ENCODE measurements at places on chromosomes 4 and X.

- DNase-seq, result no peak
Measured at GRCh38 chr4:93751411-93751810, 77.1 kb upstream of the ATOH1 start.

- no peak for DNase-seq
Measured at GRCh38 chr4:16489226-16489625, 263.0 kb upstream of the TAPT1 start.

DNA sequence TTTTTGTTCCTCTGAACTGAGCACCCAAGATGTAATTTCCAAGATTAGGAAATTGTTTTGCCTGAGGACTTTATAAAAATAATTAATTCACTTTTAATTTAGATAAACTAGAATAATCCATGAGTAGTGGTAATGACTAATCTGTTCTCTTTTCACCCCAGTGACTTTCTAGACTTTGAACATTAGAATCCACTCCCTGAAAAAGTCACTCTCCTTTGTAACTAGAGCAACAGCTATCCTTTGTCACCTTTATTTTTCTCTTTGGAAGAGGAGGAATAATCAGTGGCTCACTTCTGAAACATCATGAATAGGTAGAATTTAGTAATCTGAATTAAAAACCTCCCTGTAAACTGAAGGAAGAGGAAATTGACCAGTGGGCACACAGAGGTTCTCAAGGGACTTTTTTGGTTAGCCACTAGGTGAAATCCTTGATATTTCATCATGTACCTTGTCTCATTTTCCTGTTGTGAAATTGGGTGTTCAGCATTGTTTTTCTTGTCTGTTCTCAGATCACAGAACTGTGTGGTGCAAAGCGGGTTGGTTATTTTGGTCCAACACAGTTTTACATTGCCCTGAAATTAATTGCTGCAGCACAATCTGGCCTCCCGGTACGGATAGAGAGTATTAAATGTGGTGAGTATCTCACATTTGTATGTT lies 59.4 kb downstream of the REPS2 start:
- no peak for DNase-seq

GRCh38 chr4:3145234-3145924 lies 70.9 kb downstream of the HTT start:
- no peak for DNase-seq

DNA sequence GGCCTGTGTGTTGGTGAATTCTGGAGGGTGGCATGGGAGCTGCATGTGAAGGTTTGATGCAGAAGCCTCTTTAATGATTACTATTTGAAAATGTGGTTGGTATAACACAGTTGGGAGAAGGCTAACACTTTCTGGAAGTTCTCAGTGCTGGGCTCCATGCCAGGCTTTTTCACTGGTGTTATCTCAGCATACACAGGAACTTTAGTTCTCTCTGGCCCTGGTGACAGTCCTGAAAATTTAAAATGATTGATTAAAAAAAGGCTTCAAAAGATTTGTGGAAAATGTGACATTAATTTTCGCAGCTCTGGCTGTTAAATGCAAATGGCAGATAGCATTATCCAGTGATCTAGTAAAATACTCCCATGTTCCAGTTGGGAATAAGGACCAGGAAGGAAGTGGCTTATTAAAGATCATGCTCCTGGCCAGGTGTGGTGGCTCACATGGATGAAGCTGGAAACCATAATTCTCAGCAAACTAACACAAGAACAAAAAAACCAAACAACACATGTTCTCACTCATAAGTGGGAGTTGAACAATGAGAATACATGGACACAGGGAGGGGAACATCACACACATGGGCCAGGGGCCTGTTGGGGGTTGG lies 36.6 kb downstream of the DIPK2B start:
- DNase-seq, result no peak

GRCh38 chr4:54332542-54332941 lies 103.4 kb downstream of the PDGFRA start:
- DNase-seq, result no peak

DNA sequence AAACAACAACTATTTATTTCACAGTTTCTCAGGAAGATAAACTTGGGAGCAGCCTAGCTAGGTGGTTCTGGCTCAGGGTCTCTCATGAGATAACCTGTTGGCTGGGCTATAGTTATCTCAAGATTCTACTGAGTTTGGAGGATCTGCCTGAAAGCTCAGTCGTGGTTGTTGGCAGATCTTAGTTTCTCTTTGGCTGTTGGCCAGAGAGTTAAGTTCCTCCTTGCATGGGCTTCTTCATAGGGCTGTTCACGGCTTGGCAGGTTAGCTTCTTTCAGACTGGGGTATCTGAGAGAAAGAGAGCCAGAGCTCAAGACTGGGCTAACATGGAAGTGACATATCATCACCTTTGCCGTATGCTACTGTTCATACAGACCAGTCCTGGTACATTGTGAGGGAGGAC lies 28.7 kb downstream of the SEC24B start:
- DNase-seq, result peak; percentile 39

DNA sequence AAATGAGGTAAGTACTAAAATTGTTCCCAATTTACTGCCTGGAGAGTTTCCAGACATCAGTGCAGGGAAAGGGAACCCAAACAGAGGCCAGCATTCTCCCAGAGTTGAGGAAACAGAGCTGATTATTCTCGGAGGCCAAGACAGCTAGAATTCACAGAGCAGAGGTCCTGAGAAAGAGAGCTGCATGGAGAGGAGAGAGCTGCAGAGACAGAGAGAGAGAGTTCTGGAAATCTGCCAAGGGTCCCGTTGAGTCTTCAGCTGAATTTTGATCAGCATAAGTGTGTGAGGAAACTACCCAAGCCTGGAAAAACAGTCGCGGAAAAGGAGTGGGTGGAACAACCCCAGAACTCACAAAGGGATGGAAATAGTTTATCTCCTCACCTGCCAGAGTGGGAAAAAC lies 43.8 kb upstream of the GPR173 start:
- no peak for DNase-seq

DNA sequence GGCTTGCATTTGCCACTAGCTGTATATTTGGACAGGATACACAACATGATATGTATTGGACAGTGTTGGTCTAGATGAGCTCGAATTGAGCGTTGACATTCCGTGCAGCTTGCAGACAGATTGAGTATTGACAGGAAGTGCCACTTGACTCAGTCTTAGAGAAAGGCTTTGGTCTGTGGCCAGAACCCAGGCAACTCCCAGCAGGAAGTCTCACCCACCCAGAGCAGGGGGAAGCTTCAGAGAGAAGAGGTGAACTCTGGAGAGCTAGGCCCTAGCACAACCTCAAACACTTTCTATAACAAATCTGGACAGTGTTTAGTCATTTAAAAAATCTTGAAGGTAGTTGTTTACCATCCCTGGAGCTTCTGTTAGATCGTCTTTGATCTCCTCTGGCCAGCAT lies 280.5 kb downstream of the FBXW7 start:
- DNase-seq, result no peak

GRCh38 chr4:80036949-80037685 lies 35.9 kb downstream of the ANTXR2 start:
- DNase-seq, result no peak

- no peak for DNase-seq
Measured at GRCh38 chrX:153727123-153727931, 2.7 kb downstream of the ABCD1 start.

- no peak for DNase-seq
Measured at GRCh38 chrX:144801786-144802185, 445.5 kb upstream of the SPANXN1 start.

GRCh38 chr4:52371841-52372240 lies 287.3 kb downstream of the USP46 start:
- no peak for DNase-seq

DNA sequence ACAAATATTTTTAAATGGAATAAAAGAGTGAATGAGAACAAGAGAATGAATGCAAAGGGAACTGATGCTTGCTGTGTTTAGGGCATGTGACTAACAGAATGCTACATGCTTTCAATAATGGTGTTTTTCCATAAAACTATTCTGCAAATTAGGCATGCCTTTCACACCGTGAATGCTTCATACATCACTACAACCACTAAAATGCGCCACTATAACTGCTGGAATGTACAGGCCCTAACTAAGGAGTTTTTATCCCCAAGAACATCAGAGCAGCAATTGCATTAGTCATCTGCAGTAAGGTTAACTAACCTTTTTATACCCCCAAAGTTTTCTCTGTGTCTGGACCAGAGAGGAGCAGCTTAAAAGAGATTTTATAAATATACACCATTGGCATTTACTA lies 190.4 kb downstream of the ARAP2 start:
- no peak for DNase-seq

- DNase-seq, result no peak
Measured at GRCh38 chr4:25818876-25819275, 43.9 kb downstream of the SEL1L3 start.

GRCh38 chr4:185730849-185731608 lies 81.0 kb downstream of the SORBS2 start:
- DNase-seq, result no peak

DNA sequence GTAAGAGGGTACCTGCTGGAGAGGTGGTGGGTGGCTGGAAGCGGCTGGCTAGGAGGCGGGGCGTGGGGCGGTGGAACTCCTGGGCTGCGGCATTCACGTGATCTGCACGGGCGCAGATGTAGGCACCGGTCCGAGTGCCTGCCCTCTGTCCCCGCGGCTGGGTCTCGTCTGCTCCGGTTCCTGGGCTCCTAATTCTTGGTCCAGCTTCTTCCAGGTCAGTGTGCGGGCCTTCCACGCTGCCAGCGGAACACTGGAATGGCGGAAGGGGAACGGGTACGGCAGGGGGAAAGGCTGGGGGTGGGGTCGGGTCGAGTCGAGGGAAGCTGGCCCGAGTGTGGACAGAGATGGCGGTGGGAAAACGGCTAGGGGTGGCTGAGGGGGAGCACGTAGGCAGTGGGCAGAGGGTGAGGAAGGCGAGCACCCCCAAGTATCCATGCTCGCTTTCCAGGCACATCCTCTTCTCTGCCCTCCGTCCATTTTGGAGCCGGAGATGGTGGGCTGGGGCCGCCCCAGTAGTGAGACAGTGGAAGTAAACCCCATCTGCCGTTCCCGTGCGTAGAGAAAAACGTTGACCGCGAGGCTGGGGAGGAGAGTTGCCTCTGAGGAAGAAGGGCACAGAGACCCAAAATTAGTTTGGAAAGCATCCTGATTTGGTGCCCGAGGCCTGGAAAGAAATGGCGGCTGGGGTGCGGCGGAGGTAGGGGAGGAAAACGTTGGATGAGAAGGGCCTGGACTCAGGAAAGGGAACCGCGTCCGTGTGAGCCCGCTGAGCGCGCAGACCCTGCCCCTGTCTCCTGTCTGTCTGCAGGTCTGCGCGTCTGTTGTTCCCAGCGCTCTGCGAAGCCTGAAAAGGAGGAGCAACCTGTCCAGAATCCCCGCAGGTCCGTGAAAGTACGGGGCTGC lies at the start of gene TCEAL4:
Gene TCEAL4 (plus strand): TSS at position 105 of the 903 bp plus-strand sequence. CDS start 1,161 bp downstream, outside the sequence.
- peak; percentile 2 for DNase-seq

DNA sequence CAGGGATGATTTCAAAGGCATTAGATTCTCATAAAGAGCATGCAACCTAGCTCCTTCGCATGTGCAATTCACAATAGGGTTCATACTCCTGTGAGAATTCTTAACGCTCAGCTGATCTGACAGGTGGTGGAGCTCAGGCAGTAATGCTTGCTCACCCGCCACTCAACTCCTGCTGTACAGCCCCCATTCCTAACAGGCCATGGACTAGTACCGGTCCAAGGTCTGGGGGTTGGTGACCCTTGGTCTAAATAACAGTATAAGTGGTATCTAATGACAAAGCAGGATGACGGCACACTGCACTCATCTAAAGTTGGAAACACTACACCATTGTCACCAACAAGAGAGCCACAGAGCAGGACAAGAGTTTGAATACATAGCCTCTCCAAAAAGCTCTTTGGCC lies 28.5 kb downstream of the ADGRA3 start:
- no peak for DNase-seq

DNA sequence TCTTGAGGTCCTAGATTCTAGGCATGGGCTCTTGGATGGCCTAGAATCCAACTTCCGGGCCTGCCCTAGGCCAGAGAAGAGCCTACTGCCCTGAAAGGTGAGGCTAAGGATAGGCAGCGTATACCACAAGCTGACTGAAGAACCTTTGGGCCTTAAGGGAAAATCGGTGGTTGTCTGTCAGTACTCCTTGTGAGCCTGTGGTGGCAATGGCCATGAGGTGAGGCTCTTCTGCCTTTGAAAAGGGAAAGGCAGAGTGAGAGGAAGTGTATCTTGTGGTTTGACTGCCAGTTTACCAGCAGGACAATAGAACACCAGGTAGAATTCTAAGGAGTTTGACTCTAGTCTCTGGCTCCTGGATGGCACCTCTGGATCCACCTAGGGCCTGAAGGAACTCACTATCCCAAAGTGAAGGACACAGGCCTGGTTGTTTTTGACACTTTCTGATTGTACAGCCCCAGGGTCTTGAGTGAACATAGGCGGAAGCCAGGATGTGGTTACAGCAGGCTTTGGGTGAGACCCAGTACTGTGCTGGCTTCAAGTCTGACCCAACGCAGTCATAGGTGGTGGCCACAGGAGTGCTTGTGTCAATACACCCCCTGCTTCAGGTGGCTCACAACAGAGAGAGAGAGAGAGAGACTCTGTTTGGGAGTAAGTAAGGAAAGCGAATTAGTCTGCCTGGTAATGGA lies 20.9 kb downstream of the ITIH6 start:
- DNase-seq, result no peak

DNA sequence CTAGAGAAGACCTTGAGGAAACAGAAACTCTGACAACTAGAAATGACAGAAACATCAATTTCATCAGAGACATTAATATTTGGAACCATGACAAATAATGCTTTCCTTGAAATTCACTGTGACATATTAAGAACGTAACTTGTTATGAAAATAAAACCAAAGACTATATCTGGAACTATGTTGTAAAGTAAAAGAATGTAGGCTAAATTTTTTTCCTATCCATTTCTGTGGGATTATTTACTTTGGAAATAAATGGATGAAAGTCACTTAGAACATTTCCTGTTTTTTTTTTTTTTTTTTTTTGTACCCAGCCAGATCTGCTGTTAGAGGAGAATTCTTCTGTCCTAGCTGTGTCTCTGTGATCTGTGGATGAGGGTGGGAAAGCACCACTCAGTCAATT lies 255.9 kb downstream of the SPRY1 start:
- no peak for DNase-seq

- no peak for DNase-seq
Measured at GRCh38 chrX:85244450-85245211, 840 bp downstream of the ZNF711 start.

DNA sequence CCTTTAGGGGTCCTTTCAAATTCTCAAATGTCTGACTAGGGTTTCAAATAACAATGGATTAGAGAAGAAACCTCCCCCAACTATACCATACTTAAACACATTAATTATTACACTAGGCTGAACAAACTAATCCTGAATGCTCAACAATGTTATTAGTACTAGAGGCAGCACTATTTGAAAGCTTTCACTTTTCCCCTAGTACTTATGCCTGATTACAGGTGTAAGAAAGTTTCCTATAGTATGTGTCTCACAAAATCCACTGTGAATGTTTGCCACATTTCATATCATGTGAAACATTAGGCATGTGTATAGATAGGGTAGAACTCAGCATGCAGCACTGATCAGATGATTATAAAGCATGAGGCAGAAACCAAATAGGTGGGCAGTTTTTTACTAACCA lies 336.2 kb downstream of the ZNF674 start:
- DNase-seq, result no peak

GRCh38 chrX:25531096-25531495 lies 515.3 kb upstream of the ARX start:
- no peak for DNase-seq

GRCh38 chrX:137052643-137053235 lies 18.9 kb upstream of the GPR101 start:
- no peak for DNase-seq

GRCh38 chr4:7374571-7374970 lies 60.2 kb downstream of the PSAPL1 start:
- no peak for DNase-seq

GRCh38 chr4:155687380-155687982 lies 20.8 kb downstream of the GUCY1A1 start:
- no peak for DNase-seq
